Gastroesophageal sphincter (tissue), 4 donors: ENCODE measurements at places on chromosomes 3 and 15.

GRCh38 chr3:45515999-45516725, 78.4 kb upstream of the LIMD1 start:
- no peak for ATAC-seq

GRCh38 chr3:136120373-136121348, 75.5 kb downstream of the MSL2 start:
- no peak for ATAC-seq

GRCh38 chr3:43627360-43627759, 5.5 kb upstream of the ANO10 start:
- no peak for ATAC-seq

GRCh38 chr15:25182736-25183445, 228.1 kb downstream of the SNRPN start:
- ATAC-seq, result no peak

- no peak for ATAC-seq
These were observed 1.7 kb downstream of the LYSMD4 start for GRCh38 chr15:99731336-99732123.

DNA sequence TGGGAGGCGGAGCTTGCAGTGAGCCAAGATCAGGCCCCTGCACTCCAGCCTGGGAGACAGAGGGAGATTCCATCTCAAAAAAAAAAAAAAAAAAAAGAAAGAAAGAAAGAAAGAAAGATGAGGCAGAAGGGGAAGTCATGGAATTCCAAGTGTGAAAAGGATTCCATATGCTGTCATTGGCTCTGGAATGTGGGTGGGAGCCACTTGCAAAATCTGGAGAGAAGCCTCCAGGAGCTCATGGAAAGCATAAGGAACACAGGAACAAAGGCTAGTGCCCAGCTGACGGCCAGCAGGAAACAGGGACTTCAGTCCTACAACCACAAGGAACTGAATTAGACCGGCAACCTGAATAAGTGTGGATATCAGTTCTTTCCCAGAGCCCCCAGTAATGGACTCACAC, 12.5 kb upstream of the TRAK1 start:
- ATAC-seq, result no peak

DNA sequence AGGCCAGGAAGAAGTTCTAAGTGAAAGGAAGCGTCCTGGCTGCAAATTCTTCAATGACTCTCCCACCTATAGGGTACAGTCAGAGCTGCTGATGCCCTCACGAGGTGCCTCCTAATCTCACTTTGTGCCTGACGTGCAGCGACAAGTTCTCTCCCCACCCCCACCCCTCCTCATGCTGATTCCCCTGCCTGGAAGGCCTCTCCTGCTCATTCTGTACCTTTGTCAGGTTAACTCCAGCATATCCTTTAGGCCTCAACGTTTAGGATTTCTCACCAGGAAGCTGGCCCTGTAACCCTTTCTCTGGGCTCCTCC, 25.0 kb downstream of the SLC12A8 start:
- ATAC-seq, result no peak

DNA sequence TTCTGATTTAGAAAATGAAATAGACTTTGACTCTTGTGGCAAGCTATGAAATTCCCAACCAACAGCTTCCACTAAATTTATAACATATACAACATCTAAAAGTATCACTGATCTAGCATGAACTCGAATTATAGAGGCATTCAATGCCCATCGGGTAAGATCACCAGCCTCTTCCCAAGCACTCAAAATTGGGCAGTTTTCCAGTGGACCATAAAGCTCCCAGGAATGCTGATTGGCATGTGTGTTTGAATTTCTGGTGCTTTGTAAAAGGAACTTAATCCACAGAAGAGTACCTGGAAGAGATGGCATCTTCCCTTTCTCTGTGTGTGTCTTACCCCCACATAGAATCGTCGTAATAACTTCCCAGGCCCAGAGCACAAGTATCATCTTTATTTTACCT, 10.0 kb downstream of the LRTM1 start:
- ATAC-seq, result no peak

GRCh38 chr3:36991923-36992805, 767 bp downstream of the EPM2AIP1 start:
- no peak for ATAC-seq

GRCh38 chr3:52277972-52278509, 408 bp downstream of the WDR82 start:
- peak; percentile 84 for ATAC-seq

DNA sequence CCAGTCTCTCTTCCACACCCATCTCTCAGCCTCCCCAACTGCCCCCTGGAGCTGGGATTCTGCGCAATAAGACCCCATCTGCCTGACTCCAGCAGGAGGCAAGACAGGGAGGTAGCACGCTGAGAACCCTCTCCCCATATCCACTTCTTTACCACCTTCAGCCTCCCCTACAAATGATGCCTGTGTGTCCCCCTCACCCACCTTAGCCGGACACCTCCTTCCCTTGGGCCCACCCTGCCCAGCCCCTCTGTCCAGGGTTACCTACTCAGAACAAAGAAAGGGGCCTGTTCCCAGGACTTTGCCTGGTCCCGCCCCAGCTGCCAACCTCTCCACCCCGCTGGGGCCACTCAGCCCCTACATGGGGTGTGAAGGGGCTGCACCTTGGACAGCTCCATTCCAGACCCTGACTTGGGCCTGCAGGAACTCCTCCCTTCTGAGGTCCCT, 40.8 kb upstream of the ATP2B2 start:
- no peak for ATAC-seq

GRCh38 chr3:137204409-137204808, 246.6 kb downstream of the IL20RB start:
- no peak for ATAC-seq

GRCh38 chr15:28273873-28274610, 47.9 kb downstream of the HERC2 start:
- ATAC-seq, result no peak

DNA sequence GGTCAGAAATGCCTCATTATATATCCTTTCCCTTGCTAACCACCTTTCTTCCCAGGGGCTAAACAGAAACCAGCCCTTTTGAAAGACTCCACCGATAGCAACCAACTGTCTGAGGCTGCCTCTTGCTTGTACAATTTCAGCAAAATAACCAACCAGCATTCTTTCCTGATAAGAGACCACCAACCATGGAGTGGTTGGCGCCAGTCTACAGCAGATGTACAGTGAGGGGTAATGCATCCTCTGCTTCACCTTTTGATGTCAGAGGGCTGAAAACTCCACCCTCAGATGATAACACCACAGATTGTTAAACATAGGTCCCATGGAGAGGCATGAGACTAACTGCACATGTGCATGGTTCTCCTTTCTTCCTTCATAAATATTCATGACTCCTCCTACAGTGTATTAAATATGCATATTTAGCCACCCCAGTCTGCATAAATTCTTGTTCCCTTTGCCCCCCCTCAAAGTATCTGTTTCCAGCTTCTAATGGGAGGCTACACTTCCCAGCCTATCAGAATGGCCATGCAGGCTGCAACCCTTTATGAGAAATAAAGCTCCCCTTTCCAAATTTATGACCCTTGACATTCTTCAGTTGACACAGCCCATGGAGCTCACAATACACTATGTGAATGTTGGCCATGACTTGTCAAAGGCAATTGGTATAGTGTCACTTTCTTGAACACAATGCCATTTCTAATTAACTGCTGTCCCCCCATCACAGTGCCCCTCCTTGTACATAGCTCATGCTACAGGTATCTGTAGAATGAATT, 48.3 kb downstream of the GABRB3 start:
- no peak for ATAC-seq

- ATAC-seq, result peak; percentile 58
These were observed 46.8 kb downstream of the MGLL start for GRCh38 chr3:127775398-127776109.

DNA sequence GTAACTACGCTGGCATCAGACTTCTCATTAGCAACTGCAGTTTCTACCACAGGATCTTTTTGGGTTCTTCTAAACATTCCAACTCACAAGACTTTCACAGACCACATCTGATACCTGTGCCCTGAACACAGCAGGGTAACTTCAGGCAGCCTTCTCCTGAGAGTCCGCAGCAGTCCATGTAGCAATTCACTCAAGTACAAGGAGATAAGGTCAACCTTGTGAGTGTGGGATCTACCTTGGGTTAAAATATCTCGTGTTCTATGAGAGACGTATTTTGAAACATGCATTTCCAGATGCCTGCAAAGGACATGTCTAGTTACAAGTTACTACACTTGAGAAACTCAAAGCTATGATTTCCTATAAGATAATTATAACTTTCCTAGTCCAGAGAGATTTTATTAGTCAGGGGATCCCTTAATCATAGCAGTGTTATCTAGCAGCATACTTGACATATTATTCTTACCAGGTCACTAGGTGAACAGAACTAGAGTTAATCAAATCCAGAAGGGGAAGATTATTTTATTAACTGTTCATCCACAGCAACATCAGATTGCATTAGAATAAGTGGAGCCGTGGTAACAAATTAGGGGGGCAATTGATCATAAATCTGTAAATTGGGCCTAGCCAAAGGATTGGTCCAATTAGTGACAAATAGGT, 66.4 kb downstream of the ASTE1 start:
- no peak for ATAC-seq

DNA sequence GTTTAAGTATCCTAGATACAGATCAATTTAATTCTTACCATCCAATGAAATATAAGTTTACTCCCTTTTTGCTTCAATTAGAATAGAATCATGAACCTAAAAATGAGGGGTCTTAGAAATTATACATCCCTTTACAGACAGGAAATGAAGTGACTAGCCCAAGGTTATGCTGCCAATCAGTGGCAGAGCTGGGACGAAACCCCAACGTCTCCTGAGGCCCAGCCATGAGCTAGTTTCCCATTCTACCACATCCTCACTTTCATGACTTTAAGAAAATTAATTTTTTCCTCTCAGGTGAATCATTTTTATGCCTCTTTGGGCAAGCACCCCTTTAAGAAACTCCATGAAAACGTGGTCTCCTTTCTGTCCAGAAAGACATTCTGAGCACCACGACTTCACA, 11.2 kb downstream of the LRIG1 start:
- ATAC-seq, result no peak

DNA sequence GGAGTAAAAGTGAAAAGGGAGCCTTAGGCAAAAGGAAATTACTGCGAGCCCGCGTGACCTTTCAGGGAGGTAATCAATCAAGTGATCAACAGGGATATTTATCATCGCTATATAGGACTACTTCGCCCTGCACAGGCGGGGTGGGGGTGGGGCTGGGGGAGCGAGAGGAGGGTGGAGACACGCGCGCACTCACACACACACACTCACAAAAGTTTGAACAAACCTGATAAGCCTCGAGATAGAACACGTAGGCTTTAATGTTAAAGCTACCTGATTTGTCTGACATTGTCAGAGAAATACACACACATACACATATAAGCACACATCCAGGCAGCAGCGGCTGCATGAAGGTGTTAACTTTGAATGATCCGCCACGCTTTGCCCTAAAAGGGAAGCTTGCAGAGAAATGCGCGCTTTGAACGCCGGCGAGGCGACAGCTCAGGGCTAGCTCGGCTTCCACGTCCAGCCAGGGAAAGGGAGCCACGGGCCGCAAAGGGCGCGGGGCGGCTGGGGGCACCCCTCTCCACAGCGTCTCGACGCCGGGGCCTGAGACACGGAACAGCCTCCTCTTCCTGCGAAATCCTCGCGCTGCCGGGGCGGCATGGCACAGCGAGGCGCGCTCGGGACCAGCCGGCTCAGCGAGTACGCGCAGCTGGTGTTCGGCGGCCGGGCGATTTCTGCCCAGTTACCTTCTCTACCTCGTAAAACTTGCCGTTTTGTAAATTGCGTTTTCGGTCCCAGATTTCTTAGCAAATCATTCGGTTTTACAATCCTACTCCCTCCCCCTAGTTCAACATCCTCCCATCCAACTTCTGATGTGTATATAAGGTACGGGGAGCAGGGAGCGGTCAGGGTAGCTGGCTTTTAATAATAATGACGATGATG, 4.8 kb upstream of the MECOM start:
- ATAC-seq, result peak; percentile 26

DNA sequence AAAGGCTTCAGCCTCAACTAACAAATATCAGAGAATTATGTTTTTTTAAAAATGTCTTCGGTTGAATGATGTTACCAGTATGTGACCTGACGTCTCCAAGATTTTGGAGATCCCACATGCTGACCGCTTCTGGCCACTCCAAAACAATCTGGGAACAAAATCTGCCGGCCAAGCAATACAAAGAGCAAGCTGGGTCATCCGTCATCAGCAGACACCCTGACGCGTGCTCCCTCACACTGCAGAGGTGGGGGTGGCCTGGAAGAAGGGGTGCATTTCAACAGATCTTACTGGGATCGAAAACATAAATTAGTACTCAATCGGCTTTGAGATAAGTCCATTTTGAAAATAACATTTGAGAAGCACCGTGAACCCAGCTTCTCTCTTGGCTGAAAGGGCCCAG, 33.6 kb downstream of the HES1 start:
- ATAC-seq, result no peak

GRCh38 chr3:11697701-11698100, 54.0 kb upstream of the VGLL4 start:
- ATAC-seq, result no peak

DNA sequence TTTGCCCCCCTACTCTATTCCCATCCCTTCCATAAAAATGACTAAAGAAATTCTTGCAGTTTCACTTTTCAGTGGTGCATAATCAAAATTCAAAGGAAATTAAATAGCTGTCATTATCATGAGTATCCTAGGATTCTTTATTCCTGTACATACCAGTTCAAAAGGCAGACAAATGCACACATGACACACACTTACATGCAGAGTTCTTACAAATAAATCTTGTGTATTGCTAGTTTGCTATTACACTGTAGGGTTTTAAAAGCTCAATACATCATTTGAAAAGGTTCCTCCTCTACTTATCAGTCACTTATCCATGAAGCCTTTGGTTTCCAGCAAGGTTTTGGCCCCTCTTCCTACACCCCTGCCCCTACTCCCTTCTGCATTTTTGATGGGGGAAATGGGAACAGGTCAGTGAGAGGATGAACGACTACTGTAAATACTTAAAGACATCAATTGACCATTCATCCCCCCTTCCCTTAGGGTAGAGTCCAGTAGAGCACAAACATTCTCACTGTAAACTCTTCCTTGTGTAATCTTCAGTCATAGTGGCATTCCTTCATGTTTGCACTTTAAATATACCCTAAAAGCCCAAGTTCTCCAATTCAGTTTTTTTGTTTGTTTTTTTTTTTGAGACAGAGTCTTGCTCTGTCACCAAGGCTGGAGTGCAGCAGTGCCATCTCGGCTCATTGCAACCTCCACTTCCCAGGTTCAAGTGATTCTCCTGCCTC, 92.6 kb downstream of the SUCLG2 start:
- ATAC-seq, result no peak

- ATAC-seq, result no peak
These were observed 77.1 kb downstream of the SLC25A26 start for GRCh38 chr3:66297900-66298299.

DNA sequence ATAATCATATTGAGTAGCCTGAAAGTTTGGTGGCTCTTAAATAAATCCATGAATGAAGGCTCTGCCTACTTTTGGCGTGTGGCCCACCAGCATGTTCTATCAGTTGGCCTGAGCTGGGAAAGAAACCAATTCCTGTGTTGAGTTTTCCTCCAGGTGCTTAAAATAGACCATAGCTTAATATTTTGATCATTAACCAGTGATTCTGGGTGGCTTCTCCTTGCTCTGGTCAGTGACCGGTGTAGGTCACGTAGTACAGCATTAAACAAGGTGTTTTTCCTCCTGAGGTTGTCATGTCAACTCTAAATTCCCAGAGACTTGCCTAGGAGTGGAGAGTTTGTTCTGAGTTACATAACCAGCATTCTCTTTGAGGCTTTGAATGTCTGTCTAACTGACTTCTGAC, 1.3 kb downstream of the HHLA2 start:
- no peak for ATAC-seq

GRCh38 chr3:49273825-49274532, 3.1 kb downstream of the C3orf62 start:
- ATAC-seq, result no peak
